ENCODE measurements at places on chromosomes 6 and 20. TPM values are rescaled to one million over a fixed set of nuclear protein-coding genes. Genes with fewer than 3 reads are reported as not detected.

Gene GSTA3
- total RNA-seq: not detected

Gene ZBTB12
- 5.3 TPM for total RNA-seq

Gene NR2E1
- total RNA-seq: 0.03 TPM

Gene DEFB132
- not detected for total RNA-seq

Gene OR2B6
- 0.15 TPM for total RNA-seq

Gene FILIP1
- total RNA-seq: 0.32 TPM

Gene NMBR
- not detected for total RNA-seq

Gene ZNF311
- 0.07 TPM for total RNA-seq

Gene ARHGAP40
- total RNA-seq: 0.02 TPM

Gene CDH26
- 0.14 TPM for total RNA-seq

Gene DEFB124
- total RNA-seq: not detected

Gene JPH2
- total RNA-seq: 1.1 TPM

Gene TRIM31
- 1.2 TPM for total RNA-seq

Gene HLA-DMB
- 2.5 TPM for total RNA-seq

Gene CHRNA4
- 0.48 TPM for total RNA-seq

Gene GRM1
- total RNA-seq: not detected

Gene PRR3
- total RNA-seq: 14.5 TPM

Gene ANKEF1
- 7.8 TPM for total RNA-seq

Gene BEND3
- 3.3 TPM for total RNA-seq

Gene AARS2
- total RNA-seq: 8.5 TPM

Gene UNC5CL
- 0.52 TPM for total RNA-seq

Gene TCF21
- total RNA-seq: 0.08 TPM

Gene KCNK17
- total RNA-seq: not detected

Gene HTR1B
- 0.18 TPM for total RNA-seq

Gene ACTL10
- total RNA-seq: not detected

Gene SLA2
- not detected for total RNA-seq

Gene HLA-DQB1
- total RNA-seq: not detected

Gene SLPI
- 9.3 TPM for total RNA-seq

Gene TFAP2D
- not detected for total RNA-seq

All from A549 treated with CORT108297 at 1 μM for 4 hours (cell line).